ENCODE measurements at places on chromosomes 5 and 9.

DNA sequence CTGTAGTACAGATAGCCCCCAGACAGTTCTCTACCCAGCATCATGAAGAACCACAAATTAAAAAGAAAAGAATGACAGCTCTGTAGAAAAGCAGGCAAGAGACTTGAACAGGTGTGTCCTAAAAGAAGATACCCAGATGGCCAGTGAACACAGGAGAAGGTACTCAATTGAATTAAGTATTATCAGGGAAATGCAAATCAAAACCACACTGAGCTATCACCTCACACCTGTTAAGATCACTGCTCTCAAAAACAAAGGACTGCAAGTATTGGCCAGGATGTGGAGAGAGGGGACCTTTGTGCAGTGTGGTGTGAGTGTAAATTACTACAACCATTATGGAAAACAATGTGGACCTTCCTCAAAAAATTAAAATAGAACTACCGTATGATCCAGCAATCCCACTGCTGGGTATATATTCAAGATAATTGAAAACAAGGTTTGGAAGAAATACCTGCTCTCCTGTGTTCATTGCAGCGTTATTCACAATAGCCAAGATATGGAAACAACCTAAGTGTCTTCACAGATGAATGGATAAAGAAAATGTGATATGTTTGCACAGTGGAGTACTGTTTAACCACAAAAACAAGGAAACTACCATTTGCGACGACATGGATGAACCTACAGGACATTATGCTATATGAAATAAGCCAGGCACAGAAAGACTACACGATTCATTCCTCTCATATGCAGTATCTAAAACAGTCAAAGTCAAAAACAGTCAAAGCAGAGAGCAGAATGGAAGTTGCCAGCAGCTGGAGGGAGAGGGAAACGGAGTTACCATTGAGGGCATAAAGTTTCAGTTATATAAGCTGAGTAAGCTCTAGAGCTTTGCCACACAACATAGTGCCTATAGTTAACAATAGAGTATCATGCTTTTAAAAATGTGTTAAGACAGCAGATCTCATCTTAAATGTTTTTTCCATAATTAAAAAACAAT, 102.6 kb downstream of the WNK2 start:
- DNase-seq, result no peak

GRCh38 chr9:105445203-105445881, 2.5 kb upstream of the FSD1L start:
- no peak for DNase-seq

- no peak for DNase-seq
Measured at GRCh38 chr5:69295088-69295754, 37.4 kb downstream of the CCDC125 start.

DNA sequence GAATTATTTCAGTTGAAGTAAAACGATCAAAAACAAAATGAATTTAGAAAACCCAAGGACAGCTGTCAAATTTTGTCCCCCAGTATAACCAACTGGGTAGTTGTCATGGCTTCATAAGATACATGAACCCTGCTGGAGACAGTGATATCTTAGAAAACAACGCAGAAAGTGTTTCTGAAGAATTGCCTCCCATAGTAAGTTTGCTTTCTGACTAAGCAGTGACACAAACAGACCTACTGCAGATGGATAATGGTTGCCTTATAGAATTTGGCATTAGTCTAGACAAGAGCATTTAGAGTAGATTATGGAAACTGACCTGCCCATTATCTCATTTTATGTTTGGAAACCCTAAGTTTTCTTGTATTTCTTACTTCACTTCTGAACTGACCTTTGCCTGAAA, 187.7 kb upstream of the KCNN2 start:
- no peak for DNase-seq

DNA sequence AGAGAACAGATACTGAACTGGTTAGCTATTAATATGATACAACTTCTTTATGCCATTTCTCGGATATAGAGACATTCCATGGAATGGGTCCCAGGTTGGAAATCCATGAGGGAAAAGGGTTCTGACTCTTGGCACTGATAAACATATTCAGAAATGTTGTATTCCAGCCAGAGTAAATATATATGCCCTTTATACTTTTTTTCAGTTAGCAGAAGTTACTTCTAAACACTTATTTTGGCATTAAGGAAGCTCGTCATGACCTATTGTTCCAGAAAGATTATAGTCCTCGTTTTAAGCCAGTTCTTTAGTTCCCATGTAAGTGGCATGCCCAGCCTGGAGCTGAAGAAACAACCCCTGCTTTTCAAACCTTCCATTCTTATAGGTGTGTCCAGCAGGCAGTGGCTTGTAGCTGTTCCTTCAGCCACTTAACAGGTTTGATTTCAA, 181.6 kb downstream of the CD180 start:
- no peak for DNase-seq

- DNase-seq, result no peak
Measured at GRCh38 chr9:99235926-99236634, 14.0 kb downstream of the SEC61B start.

DNA sequence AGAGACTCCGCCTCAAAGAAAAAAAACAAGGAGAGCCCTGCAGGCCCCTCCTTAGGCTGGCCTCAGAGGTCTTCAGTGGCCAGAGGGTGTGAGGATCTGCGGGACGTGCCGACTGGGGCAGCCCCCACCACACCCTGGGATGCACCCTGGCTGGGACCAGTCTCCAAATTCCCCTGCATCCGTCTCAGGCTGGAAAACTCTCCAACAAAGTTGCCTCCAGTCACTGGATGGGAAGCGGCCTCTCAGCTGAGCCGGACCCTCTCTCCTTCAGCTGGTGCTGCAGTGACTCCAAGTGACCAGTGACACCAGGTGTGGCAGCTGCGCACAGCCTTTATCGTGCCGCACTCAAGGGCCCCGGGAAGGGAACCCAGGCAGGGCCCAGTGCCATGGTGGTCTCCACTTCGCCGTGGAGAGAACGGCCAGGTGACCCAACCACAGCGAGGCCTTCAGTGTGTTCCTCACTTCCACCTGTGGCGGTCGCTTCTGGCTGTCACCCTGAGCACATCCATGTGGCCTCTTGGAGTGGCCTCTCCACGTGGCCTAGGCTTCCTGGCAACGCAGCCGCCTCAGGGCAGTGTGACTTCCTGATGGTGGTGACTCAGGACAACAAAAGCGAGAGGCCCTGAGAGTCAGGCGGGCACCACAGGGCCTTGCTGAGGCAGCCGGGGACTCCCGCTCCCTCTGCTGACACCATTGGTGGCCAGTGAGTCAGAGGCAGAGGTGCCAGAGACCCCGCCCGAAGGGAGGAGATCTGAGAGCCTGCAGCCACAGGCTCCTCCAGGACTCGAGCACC, 19.3 kb upstream of the CAMSAP1 start:
- DNase-seq, result peak; percentile 22

GRCh38 chr5:177313561-177314259, 2.0 kb upstream of the MXD3 start:
- no peak for DNase-seq

DNA sequence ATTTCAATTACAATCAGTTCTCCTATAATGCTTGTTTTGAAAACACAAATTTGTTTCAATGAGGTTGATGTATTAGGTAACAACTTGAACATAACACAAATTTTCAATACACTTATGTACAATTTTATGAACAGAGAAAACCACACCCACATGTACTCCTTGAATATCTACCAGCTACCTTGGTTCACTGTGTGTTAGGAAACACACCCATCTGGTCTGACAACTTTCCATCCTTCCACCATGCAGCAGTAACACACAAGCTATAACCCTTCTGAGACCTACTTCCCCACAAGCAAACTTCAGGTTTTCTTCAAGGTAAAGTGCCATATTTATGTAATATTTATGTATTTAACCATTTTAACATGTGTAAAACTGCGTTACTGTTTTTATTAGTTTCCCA, 36.4 kb upstream of the UBQLN1 start:
- no peak for DNase-seq

GRCh38 chr9:28971881-28972280, 1398.6 kb upstream of the C9orf72 start:
- DNase-seq, result no peak

GRCh38 chr9:122719218-122719617, 4.6 kb upstream of the OR1L4 start:
- no peak for DNase-seq

Measured in CD4-positive, alpha-beta T cell treated with Interleukin-17A for 1 hour (primary cell).